Stimulated activated CD8-positive, alpha-beta memory T cell treated with anti-CD3 and anti-CD28 coated beads, Interleukin-15, amount 100 ng/mL, for 1 hour (primary cell): ENCODE measurements at places on chromosomes 11 and 22.

DNA sequence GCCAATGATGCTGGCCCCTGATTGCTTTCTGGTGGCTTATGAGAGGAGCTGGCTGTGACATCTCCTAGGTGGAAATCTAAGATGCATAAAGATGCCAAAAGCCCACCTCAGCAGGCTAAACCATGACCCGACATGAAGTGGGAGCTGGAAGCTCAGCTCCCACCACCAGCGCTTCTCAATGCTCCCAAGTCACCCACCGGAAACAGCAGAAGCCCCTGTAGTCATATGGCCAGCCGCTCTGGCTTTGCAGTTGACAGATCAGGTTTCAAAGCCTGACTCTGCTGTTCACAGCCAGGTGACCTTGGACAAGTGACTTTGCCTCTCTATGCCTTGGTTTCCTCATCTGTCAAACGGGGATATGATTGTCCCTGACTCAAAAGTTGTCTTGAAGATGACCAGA is 29.1 kb upstream of the ANO1 start:
- DNase-seq, result no peak

GRCh38 chr11:10373340-10373739 is 68.5 kb downstream of the ADM start:
- DNase-seq, result no peak

- no peak for DNase-seq
Measured at GRCh38 chr11:62439785-62440602, 21.2 kb downstream of the SCGB1A1 start.

- no peak for DNase-seq
Measured at GRCh38 chr11:118620529-118621070, 13.2 kb downstream of the PHLDB1 start.

GRCh38 chr11:60393016-60393415 is 3.2 kb upstream of the MS4A14 start:
- no peak for DNase-seq

DNA sequence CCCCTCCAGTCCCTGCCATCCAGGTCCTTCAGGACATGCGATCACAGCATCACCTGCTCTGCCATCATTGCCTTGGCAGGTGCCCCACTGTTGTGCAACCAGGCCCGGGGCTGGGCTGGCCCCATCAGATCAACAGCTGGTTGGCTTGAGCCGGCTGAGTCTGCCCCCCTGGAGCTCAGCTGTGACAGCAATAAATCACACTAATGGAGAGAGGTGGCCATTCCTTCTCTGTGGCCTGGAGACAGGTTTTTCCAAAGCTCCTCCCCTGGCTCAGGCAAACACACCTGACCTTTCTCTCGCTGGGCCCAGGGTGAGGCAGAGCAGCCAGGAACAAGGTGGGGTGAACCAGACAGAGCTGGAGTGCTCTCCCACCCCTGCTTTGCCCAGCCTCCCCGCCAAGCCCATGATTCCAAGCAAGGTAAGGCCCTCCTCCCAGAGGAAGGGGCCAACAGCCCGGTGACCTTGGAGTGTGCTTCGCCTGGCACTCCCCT is 8.9 kb upstream of the FXYD2 start:
- DNase-seq, result no peak

DNA sequence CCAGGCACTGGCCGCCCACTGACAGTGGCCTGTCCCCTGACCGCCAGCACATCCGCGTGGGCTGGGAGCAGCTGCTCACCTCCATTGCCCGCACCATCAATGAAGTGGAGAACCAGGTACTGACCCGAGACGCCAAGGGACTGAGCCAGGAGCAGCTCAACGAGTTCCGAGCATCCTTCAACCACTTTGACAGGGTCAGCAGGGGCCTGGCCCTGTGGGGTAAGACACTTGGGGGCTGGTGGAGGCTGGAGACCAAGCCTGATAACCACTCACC is 6.5 kb downstream of the CTSF start:
- DNase-seq, result no peak

- no peak for DNase-seq
Measured at GRCh38 chr11:8814923-8815240, 96.1 kb upstream of the AKIP1 start.

GRCh38 chr11:116691771-116692177 is 81.0 kb downstream of the BUD13 start:
- peak; percentile 26 for DNase-seq

DNA sequence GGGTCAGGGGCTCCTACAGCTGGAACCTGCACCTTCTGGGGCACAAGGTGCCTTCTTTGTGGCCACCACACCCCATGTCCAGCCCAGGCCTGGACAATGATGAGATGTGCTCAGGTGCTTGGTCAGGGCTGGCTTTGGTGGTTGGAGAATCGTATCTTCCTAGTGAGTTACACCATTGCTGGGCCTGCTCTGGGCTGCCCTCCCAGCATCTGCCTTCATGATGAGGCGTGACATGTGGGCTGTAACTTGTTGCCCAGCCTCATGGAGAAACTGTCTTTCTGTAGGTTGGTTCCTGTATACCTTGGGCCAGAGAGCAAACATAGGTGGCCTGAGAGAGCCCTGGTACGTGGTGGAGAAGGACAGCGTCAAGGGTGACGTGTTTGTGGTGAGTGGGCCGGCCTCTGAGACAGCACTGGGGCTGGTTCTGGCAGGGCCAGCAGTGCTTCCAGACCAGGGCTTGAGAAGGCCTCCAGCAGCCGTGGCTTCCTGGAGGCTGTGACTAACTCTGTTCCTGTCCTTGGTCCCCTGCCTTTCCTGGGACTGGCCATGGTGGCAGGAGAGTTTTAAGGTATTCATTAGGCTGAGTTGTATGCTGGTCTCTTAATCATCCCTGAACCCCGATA is 18.1 kb downstream of the TRMU start:
- no peak for DNase-seq

- DNase-seq, result no peak
Measured at GRCh38 chr11:85180528-85180927, 446.6 kb downstream of the DLG2 start.

GRCh38 chr11:83072350-83073242 is 899 bp upstream of the RAB30 start:
- no peak for DNase-seq

- DNase-seq, result no peak
Measured at GRCh38 chr22:42632096-42632495, 8.3 kb downstream of the ATP5MGL start.

DNA sequence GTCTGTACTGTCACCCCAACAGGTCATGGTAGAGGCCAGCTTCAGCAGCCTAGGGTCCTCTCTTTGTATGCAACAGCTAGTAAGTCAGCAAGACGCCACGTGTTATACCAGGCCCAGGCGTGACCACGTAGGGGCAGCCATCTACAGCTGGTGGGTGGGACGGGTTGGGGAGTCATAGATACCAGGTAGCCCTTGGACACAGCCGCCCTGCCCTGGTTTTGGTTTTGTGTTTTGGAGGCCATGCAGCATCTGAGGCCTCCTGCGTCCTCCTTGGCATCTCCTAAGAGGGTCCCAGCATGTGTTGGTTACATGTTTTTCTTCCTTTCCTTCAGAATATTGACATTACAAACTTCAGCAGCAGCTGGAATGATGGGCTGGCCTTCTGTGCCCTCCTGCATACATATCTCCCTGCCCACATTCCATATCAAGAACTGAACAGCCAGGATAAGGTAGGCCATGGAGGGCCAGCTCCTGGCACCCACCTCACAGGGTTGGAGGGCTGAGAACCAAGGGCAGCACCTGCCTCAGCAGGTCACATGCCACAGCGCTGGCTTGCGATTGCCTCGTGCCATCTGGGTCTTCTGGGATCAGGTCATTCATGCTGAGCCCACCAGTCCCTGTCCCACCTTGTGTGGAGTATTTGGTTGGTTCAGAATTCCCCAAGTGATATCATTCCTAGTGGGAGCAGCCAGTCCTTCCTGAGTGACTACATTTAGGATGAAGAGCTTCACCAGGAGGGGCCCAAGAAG is 16.0 kb upstream of the ADORA2A start:
- no peak for DNase-seq

- no peak for DNase-seq
Measured at GRCh38 chr22:39123751-39124581, 26.9 kb downstream of the APOBEC3H start.

DNA sequence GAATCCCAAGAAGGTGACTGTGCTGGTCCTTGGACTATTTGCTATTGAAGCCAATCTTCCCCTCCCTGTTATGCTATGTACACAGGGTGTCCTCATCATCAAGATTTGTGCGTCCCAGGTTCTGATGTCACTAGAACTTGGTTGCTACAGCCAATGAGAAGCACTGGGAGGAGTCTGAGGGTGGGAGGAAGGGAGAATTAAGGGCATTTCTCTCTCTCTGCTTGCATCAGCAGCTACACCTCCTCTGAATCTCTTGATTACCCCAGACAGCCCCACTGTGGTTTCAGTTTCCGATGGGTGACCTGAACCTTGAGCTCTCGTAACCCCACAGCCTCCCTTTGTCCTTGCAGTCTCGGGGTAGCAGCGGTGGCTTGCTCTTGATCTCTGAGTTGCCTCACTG is 212.4 kb upstream of the SESN3 start:
- DNase-seq, result no peak

- no peak for DNase-seq
Measured at GRCh38 chr11:11311169-11311568, 41.9 kb downstream of the CSNK2A3 start.

DNA sequence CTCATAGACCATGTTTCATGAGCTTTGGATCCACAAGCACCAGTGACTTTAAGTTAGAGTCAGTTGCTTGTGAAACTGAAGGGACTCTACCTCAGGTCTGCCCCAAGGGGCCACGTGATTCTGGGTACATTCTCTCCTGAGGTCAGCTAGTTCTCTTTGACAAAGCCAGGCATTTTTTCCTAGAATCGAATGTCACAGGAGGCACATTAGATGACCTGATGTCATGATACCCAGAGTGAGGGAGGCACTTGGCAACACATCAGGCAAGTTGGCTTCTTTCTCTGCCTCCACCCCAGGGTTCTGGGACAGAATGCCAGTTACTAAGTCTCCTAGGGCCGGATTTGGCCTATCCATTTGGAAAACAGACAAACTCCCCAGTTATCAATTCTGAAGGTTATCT is 93.0 kb downstream of the APIP start:
- DNase-seq, result no peak

DNA sequence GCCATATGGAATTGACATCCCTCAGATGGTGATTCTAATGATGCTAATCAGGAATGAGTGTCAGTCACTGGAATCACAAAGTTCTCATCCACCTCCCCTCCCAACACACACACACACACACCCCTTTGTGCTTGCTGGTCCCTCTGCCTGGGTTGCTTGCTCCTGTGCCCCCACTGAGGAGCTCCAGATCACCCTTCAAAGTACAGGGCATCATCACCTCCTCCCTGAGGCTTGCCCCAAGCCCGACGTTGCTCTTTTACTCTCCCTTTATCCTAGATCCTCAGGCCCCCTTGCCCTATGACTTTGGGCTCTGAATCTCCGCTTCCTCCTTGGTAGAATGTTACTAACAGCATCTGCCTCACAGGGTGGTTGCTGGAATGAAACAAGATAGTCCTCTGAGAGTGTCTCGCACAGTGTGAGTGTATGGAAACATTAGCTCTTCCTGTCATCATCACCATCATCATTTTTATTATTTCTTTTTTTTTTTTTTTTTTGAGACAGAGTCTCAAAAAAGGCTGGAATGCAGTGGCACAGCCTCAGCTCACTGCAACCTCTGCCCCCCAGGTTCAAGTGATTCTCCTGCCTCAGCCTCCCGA is 3.4 kb downstream of the TOM1 start:
- no peak for DNase-seq

GRCh38 chr11:2204361-2205213 is 33.0 kb upstream of the TH start:
- DNase-seq, result no peak

- no peak for DNase-seq
Measured at GRCh38 chr11:36048496-36049247, 104.8 kb downstream of the LDLRAD3 start.

DNA sequence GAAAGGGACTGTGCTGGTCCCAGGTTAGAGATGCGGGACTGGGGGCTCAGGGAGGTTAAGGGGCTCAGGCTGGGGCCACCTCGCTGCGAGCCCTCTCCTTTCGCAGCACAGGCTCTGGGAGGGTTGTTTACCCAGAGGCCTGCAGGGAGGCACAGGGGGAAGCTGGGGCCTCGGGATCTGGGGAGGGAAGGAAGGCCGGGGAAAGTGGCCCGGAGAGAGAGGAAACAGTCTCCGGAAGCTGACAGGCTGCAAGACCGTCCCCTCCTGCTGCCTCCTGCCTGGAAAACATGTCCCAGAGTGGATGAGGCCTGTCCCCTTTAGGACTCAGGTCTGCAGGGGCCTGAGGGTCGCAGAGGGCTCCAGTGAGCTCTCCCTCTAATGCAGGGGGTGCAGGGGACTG is 45.4 kb downstream of the MYO7A start:
- no peak for DNase-seq

GRCh38 chr11:70080763-70081162 is 2.6 kb downstream of the ANO1 start:
- DNase-seq, result no peak
